ENCODE measurements at places on chromosomes 4 and X.

DNA sequence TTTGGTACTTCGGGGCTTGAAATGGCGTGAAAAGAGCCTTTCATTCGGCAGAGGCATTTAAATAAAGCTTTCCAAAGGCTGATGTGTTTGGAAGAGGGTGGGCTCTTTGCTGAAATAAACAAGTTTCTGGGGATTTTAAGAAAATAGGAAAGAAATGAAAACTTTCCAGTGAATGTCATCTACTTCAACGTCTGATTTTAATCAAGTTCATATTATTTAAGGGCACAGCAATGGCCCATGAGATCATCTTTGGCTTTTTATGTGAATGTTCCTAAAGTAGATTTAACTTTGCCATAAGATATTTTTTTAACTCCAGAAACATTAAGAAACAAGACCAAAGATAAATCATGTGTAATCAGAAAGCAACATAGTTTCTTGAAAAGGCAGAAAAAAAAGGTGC, 69.8 kb upstream of the TTC29 start:
- no peak for DNase-seq

DNA sequence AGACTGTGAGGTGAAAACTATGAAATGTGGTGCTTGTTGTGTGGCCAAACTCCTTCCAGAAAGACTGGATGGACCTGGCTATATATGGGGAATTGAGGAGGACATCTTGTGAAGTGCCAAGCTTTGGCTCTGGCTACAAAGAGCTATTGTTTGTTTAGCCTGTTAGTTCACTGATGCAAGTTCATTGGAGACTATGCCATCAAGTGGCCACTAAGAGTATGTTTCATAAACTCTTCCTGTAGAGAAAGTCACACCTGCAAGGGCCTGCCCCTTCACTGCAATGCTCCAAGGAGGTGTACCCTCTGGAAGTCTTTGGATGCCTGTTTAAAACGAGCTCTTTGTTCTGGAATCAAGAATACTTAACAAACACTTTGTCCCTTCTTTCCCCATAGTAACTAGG, 382.0 kb downstream of the GABRG1 start:
- no peak for DNase-seq

DNA sequence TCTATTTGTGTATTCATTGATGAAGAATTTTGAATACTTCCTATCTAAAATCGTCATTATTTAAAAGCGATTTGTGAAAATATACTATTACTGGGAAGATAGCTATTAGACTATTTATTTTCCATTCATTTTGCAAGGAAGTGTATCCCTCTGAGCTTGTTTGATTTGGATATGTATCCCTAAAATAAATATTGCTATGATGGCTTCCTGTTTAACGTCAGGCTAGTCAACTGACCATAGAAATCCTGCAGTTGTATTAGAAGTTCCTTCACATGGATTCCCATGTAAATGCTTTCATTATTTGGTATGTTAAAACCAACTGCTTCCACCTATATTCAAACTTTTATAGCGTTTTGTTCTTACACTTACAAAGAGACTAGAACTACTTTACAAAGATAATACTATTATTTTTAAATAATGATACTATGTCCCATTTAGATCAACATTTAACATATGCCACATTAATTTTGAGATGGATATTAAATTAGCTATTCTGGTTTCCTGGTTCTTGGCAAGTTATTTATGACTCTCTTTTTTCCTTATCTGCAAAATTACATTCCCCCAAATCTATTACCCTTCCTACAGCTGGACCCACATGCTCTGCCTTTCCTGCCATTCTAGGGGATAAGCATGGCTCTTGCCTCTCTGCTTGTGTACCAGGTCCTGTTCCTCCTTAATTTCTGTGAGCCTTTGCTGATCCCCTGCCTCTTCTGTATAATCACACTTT, 26.7 kb upstream of the PDE5A start:
- no peak for DNase-seq

GRCh38 chr4:146124023-146124680, 51.4 kb upstream of the LSM6 start:
- DNase-seq, result no peak

- no peak for DNase-seq
These were observed 63.1 kb upstream of the NDP start for GRCh38 chrX:44036336-44036735.

GRCh38 chr4:173370130-173370476, 651 bp upstream of the SAP30 start:
- no peak for DNase-seq

- no peak for DNase-seq
These were observed 26.7 kb downstream of the PJA1 start for GRCh38 chrX:69138512-69138911.

DNA sequence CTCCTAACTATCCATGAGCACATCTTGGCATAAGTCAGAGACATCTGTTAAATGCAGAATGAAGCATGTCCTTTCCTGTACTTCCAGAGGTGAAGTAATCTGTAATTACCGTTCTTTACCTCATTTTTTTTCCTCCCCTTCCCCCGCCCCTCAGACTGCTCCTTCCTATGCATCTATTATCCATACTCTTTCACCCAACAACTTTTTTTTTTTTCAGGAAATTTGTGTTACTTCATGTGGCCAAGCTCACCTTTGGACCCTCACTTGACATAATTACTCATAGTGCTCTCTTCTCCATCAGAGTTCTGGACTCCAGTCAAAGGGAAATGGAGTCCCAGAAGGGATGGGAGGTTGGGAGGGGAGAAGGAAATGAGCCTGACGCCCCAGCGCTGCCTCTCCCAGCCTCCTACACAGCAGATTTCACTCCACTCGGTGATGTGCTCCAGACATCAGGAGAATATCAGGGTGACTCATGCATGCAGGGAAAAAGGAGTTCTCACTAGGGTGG, 568.8 kb downstream of the STIM2 start:
- DNase-seq, result no peak

- DNase-seq, result no peak
These were observed 180.4 kb downstream of the CPEB2 start for GRCh38 chr4:15182600-15183220.

- DNase-seq, result no peak
These were observed 338.9 kb upstream of the TECRL start for GRCh38 chr4:64747919-64748715.

DNA sequence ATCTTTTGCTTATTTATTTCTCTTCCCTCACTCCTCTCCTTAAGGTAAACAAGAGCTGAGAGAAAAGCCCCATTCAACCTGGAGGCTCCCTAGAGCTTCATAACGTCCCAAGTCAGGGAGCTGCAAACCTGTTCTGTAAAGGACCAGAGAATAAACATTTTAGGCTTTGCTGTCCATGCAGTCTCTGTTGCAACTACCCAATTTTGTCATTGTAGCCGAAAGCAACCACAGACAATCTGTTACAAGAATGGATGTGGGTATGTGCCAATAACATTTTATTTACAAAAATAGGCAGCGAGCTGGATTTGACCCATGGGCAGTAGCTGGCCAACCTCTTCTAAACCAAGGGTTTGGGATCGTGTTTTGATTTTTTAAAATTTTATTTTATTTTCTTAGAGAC, 71.3 kb upstream of the TBL1X start:
- no peak for DNase-seq

DNA sequence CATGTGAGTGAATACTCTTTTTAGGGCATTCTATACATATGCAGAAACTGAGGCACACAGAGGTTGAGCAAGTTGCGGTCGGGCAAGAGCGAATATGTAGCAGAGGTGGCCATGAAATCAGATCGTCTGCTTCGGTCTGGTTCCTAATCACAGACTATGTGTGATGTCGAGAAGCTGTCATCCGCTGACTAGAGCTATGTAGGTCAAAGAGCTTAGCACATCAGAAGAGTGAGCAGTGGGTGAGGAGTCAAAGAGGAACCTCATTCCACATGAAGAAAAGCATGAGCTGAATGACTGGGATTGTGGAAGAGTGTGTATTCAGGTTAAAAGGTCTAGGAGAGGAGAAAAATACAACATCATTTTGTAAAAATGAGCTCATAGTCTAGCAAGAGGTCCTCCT, 19.0 kb downstream of the GAB3 start:
- DNase-seq, result no peak

GRCh38 chr4:86961116-86961515, 26.3 kb downstream of the AFF1 start:
- no peak for DNase-seq

DNA sequence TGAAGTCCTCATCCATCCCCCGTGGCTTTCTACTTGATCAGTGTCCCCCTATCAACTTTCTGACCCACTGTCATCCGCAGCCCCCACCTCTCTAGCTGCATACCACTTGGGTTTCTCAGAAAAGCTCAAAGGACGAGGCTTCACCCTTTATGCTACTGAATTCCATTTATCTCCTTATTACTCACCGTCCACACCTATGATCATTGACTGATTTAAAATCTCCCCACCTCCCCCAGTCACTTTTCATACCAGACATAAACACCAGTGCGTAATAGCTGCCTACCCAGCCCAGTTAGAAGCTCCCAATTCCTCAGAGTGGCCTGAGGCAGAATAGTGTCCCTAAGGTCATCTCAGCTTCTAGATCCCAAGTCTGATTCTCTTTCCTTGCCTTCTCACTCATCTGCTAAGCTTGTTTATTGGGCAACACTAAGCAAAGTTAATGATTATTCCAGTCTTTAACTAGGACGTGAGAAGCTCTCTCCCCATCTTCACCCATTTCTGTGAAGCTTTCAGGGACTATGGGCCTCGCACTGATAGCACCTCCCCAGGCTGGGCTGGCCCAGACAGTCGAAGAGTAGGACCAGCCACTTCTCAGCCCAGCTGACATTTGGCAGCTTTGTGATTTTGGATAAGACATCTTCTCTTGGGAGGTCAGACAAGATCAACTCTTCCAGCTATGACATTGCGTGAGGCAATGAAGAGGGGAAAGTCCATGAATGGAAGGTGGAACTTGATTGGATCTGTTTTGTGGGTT, 7.2 kb upstream of the DDX60L start:
- DNase-seq, result no peak

DNA sequence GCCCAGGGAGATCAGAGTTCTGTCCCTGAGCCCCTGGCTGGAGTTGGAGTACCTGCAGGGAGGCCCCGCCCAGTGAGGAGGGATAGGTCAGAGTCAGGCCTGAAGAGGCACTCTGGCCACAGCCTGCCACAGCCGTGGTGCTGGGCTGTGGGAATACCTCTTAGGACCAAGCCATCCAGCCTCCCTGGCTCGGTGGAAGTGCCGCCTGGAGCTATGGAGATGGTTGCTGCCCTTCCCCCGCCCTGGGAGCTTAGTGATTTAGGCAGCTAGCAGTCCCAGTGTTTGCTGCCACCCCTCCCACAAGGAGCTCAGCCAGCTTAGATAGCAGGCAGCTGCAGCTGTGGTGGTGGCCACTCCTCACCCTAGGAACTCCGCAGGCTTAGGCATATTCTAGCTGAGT, 446.3 kb upstream of the GNPDA2 start:
- DNase-seq, result no peak

- no peak for DNase-seq
These were observed 201.5 kb downstream of the TBX22 start for GRCh38 chrX:80216086-80216485.

GRCh38 chr4:154478128-154478527, 13.5 kb downstream of the DCHS2 start:
- no peak for DNase-seq

- DNase-seq, result peak; percentile 21
These were observed 86.1 kb downstream of the CPE start for GRCh38 chr4:165464813-165465381.

GRCh38 chr4:144206711-144207110, 66.2 kb upstream of the GYPA start:
- no peak for DNase-seq

DNA sequence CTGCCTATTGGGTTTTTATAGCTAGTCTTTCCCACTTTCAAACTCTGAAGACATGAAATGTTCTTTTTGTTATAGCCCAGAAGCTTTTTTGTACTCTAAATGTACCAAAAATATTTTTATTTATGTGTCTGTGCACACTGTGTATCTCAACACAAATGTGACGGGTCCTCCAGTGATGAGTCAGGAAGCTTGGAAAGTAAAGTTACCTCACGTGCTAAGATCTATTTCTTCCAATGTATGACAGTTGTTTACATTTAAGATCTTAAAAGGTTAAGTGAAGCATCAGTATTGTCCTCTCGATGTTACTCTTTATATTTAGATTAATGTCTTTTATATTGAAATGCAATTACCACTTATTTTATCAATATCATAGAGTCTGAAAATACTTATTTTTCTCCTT, 29.1 kb upstream of the PRSS12 start:
- DNase-seq, result no peak

- DNase-seq, result no peak
These were observed 38.0 kb downstream of the CRMP1 start for GRCh38 chr4:5854929-5855328.

- DNase-seq, result no peak
These were observed 42.5 kb downstream of the DTHD1 start for GRCh38 chr4:36323816-36324419.

DNA sequence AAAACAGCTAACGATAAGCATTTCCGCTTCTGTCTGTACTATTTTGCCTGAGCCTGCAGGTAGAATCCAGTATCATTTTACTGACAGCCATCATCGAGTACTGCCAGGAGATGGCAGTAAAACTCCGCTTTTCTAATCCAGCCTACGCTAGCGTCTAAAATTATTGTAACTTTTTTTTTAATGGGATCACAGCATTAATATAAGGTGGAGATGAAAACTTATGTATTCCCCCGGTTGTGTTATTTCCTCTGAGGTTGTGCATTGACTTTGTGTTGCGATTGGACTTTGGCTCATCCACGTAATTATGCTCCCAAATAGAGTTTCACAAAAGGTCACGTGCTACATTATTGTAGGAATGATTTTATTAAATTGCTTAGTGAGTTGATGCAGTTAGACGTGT, 248.1 kb downstream of the C4orf33 start:
- no peak for DNase-seq

DNA sequence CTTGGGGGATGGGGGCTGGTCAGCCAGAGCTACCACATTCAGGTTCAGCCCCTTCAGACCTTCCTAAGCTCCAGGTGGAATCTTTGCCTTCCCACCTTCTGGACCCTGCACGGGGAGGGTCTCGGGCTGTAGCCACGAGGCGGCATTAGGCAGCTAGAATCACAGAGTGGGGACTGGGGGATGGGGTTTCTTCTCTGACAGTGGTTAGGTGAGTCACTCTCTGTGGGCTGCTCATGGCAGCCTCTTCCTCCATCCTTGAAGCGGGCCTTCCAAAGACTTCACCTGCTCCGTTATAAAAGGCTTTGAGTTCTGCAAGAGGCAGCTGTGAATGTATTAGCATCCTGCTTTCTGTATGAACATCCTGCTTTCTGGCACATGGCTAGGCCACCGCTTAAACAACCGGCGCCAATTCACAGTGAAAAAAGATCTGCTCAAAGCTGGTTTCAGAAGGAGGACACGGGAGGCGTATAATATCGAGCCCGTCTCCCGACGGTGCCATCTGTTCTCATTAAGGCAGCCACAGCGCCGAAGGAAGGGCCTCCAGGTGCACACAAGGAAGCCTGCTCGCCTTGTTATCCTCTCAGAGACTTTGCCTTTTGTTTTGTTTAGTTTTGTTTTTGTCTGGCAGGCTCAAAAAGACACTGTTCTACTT, 74.3 kb upstream of the IGFBP7 start:
- no peak for DNase-seq

- DNase-seq, result no peak
These were observed 296.6 kb upstream of the DIPK2B start for GRCh38 chrX:45497290-45497689.

DNA sequence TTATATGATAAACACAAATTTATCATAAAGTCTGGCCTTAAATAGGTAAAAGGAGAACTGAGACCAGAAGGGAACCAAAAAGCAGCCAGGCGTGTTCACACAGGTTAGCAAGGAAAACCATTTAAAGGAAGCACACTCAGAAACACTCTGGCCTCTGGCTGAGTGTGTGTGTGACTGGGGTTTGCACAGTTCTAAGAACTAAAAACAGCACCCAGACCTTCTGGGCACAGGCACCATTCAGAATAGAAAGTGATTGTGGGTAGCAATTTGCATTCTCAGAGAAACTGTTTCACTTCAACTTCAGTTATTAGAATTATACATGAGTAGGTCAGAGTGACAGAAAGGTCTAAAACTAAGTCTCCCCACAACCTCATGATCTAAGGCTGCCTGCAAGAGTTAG, 10.0 kb downstream of the GPR82 start:
- no peak for DNase-seq

Data from left renal pelvis (tissue), 4 donors.